Stimulated activated CD4-positive, alpha-beta T cell treated with anti-CD3 and anti-CD28 coated beads, Interleukin-1b, Interleukin-23, amount 100 ng/mL, for 24 hours (primary cell): ENCODE measurements at places on chromosomes 7 and 10.

DNA sequence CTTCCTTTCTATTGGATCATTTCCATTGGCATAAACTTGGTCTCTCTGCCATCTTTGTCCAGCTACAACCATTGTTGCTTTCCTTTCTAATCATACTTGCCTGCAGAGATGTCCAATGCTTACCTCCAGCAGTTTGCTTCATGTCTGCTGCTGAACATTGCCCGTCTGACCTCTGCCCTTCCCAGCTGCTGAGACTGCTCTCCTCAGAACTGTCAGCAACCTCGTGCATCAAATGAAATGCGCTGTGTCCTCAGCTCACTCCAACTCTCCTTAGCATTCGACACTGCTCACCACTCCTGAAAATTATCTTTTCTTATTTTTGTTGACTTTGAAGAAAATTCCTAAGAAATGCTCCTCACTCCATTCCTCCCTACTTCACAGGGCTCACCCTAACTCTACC lies 5.0 kb downstream of the FAM170B start:
- no peak for DNase-seq

DNA sequence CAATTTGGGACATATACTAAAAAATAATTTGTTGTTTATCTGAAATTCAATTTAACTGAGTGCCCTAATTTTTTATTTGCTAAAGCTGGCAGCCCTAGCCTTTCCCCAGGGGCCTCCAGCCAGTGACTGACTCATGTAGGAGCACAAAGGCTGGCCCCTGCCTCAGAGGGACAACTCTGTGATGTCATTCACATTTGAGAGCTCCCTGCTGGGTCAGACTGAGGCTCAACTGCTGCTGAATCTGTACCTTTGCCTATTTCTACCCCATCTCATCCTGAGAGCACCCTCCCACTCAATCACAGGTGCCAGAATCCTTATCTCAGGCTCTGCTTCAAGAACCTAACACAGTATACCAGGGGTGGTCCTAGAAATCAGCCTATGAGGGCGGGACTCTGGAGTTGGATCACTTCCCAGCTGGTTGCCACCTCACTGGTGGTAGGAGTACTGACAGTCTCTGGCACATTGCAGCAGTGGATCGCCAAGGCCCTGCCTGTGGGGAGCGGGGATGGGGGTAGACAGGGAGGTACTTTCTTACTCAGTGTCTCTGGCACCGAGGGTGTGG lies 11.6 kb downstream of the GCK start:
- DNase-seq: no peak

DNA sequence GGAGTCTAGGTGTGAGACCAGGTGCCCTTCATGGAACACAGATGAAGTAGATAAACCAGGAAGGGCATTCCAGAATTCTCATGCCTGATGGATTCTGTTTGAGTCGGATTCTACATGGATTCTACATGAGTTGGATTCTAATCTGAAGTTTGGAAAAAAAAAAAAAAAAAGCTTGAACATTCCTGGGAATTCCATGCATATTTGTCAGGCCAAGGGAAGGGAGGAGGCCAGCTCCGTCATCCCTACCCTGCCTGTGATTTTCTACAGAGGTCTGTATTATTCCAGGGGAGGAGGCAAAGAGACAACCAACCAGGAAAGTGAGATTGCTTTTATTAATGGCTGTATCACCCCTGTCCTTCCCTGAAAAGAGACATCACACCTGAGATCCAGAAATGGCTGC lies 27.8 kb upstream of the EBLN1 start:
- DNase-seq: no peak

DNA sequence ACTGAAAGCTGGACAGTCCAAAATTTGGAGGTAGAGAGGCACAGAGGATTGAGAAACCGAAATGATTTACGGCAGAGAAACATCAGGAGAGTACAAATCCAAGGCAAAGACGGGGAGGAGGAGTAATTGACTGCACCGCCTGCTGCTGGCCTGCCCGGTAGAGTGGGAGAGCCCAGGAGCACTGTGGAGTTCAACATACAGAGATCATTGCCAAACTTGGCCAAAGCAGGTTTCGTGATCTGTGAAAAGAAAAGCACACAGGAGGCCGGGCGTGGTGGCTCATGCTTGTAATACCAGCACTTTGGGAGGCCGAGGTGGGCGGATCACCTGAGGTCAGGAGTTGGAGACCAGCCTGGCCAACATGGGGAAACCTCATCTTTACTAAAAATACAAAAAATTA lies 306.0 kb upstream of the PFKP start:
- no peak for DNase-seq

DNA sequence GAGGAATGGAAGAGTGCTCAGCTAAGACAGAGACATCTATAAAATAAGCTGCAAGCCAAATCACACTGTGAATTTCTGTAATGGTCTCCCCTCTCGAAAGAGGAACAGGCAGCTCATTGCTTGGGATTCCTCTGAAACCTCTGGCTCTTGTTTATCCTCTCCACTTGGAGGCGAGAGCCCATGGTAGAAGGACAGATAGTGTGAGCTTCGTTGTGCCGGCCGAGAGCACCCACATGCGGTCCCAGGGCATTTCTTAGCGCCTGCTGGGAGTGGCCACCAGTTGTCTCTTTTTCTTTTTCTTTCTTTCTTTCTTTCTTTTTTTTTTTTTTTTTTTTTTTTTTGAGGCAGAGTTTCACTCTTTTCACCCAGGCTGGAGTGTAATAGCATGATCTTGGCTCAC lies 26.2 kb downstream of the CNPY1 start:
- DNase-seq: no peak

- DNase-seq: no peak
Observed at GRCh38 chr10:47283848-47284247, 16.1 kb upstream of the GDF10 start.

DNA sequence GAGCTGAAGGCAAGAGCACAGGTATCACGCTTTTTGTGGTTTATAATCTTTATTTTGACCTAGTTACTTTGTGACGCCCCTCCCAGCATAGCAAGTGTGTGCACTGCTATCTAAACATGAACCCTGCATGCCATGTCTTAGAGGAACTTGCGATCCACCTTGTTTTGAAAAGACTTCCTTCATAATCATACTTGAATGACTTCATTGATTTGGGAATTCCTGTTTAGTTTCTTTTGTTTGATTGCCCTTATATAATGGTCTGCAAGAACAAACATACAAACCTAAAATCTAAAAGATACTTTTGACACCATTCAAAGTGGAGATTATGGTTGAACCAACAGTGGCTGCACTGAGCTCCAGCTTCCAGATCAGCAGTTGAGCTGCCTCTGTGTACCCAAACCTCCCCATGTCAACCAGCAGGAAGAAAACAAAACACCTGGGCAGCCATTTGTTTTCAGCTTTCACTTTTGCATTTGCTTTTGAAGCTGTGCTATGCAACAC lies 132.6 kb downstream of the CELF2 start:
- DNase-seq: no peak

DNA sequence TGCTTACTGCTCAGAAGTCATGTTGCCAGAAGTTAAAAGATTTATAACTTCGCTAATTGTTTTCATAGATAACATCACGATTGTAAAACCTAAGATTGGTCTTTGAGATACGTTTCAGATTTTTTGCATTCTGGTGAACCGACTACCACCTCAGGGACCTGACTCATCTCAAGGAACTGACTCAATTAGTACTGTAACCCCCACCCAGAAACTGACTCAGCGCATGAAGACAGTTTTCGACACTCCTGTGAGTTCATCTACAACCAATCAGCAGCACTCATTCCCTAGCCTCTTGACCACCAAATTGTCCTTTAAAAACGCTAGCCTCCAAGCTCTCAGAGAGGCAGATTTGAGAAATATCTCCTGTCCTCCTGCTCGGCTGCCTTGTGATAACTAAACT lies 72.3 kb downstream of the ELMO1 start:
- DNase-seq: no peak

GRCh38 chr7:104328296-104328969 lies at the start of gene LHFPL3:
Gene LHFPL3, plus strand, starts transcription at chr7:104328603.
- no peak for DNase-seq

GRCh38 chr10:34697351-34698247 lies 117.5 kb downstream of the PARD3 start:
- DNase-seq: no peak

DNA sequence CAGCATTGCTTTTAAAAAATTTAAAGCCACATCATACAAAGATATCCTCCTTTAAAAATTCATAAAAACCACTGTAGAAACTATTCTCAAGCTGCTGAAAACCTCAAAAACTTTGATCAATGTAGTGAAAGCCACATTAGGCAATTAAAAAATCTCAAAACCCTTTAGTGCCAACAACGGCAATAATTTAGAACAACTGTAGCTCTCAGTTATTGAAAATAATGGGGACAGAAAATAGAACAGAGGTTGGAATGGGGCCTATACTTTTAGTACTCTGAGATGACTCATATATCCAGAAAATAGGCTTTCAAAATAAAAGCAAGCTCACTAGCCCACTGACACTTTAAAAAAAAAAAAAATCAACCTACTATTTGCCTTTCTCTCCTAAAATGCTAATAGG lies 87.5 kb downstream of the GSAP start:
- no peak for DNase-seq

DNA sequence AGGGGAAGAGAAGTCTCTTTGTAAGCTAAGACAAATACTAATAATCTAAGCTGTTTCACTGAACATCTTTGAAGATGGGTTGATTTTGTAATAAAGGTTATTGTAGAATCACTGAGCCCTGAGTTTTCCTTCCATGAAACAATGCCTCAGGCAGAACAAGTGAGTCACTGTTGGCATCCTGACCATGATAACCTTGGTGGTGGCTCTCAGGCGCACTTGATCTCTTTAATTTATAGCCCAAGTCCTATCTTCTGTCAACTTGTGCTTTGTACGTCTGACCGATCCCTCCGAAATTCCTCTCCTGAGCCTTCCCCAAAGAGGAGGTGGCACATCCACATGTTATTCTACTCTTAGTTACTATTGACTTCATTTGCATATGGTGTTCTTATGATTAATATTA lies 812.9 kb downstream of the REEP3 start:
- DNase-seq: no peak

GRCh38 chr7:108308903-108309302 lies 147.3 kb downstream of the NRCAM start:
- no peak for DNase-seq

GRCh38 chr10:18658271-18659124 lies 733 bp upstream of the ARL5B start:
- no peak for DNase-seq

DNA sequence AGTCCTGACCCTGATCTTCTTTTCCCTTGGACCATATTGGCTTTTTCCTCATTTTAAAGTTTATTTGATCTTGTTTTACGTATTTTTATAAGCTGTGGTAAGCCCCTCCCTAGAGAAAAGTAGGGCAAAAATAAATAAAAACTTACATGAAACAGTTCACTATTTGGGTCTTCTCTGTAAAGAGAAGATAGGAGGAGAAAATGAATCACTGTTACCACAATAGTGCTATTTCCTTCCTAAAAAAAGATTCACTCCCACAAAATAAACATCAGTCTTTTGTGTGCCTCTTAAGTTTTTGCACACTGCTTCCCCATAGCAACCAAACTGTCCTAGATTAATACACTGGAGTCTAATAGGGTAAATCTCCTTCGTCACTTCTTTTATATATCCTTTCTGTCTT lies 1.4 kb upstream of the SVIL start:
- DNase-seq: no peak

DNA sequence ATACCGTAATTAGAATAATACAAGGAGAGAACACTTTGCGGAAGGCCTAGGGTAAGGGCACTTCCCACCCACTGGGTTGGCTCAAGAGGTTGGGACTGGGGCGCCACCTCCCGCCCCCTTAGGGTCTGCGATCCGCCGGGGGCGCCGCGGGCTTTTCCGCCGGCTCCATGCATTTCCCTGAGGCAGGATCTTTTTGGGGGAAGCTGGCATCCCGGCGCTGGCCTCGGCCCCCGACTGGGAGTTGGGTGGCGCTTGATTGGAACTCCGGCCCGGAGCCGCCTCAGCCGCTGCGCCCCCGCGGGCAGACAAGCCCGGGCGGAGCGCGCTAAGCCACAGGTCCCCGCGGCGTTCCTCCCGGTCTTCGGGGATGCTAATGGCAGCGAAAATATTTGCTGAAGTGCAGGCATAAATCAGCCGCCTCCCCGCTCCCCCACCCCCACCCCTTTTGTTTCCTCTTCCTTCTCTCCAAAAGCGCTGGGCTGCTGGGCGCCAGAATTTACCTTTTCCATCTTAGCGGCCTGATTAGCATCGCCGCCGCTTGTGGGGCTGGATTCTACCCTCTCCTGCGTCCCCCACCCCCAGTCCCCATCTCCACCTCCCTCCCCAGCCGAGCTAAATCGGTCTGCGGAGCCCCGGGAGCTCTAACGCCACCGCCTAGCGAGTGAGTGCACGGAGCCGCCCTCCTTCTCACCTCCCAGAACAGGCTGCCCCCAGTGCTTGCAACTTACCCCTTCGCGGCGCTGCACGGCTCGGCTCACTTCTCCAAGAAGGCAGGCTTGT lies 5.1 kb downstream of the UNC5B start:
- DNase-seq: no peak

DNA sequence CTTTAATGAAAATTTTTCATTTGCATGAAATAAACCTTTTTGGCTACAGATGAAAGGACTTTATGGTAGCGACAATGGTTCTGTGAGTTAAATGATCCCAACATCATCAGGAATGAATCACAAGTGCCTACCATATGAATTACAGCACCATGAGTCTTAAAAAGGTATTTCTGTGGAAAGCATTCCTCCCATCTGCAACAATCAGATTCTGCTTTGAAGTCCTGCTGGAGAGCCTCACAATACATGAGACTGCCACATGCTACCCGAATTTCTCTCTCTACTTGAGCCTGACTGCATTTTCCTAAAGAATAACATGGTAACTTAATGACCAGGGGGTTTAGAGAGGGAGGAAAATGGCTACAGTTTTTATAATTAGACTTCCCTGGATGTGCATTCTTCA lies 190.3 kb downstream of the TWIST1 start:
- no peak for DNase-seq

- no peak for DNase-seq
Observed at GRCh38 chr10:94281654-94282053, 81.1 kb downstream of the NOC3L start.

DNA sequence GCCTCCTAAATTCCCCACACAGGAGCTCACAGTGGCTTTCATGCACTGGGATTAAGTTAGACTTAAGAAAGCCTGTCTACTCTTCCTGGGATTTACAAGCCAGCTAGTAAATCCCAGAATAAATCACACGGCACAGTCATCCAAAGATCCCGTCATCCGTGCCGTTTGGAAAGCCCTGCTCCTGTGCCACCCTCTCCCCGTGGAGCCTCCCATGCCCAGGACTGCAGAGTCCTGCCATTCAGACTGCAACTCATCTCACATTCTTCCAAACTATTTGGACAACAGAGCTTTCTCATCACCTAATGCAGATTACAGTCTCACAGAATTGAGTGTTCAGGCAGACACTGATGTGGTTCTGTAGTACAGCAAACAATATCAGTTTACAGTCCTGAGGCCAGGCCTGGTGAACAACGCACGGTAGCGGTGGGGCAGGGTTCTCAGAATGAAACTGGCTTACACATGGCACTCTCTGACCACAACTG lies 166.5 kb downstream of the EGFR start:
- DNase-seq: no peak

- no peak for DNase-seq
Observed at GRCh38 chr10:18325889-18326531, 185.8 kb downstream of the CACNB2 start.
